Stimulated activated CD4-positive, alpha-beta T cell treated with anti-CD3 and anti-CD28 coated beads, TNF-alpha, amount 100 ng/mL, for 24 hours (primary cell): ENCODE measurements at places on chromosomes 16 and 17.

- peak; percentile 69 for DNase-seq
Measured at GRCh38 chr17:63406689-63407330, 39.3 kb downstream of the CYB561 start.

DNA sequence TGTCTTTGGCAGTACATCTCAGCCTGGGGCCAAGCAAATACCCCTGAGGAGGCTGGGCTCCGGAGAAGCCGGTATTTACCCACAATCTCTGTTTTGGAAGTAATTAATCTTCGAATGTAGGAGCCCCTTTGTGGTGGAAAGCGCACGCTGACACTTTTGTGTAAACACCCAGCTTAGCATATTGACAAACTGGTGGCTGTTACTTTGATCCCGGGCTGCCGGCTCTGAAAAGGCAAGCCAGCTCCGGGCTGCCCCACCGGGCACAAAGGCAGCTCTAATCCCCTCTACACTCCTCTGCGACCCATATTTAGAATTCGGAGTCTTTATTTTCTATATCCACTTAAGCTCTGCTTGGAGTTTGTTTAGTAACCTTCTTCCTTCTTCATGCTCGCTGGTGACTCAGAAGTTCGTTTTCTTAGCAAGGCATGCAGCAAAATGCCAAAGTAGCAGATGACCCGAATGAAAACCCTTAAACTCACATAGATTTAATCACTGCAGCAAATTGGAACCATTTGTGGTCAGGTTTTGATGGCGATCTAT is 144.0 kb upstream of the IRX3 start:
- DNase-seq = no peak

GRCh38 chr17:81244358-81245023 is 5.4 kb downstream of the NDUFAF8 start:
- DNase-seq = no peak

DNA sequence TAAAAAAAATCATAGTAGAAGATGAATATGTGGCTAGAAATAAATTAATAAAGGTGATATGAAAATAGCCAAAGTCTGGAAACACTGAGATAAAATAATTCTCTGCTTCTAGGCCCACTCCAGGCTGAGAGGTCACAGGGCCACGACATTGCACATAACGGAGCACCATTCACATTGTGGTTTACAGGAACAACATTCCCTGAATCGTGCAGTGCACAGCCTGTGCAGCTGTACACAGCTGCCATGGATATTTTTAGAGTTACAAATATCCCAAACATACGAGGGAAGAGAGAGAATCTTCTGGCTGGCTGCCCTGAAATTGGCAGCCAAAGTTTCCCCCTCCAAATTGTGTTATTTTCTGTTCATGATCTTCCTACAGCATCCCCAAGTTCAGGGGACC is 68.8 kb downstream of the GSG1L start:
- no peak for DNase-seq

GRCh38 chr16:21175397-21175796 is 16.9 kb downstream of the LDAF1 start:
- no peak for DNase-seq

DNA sequence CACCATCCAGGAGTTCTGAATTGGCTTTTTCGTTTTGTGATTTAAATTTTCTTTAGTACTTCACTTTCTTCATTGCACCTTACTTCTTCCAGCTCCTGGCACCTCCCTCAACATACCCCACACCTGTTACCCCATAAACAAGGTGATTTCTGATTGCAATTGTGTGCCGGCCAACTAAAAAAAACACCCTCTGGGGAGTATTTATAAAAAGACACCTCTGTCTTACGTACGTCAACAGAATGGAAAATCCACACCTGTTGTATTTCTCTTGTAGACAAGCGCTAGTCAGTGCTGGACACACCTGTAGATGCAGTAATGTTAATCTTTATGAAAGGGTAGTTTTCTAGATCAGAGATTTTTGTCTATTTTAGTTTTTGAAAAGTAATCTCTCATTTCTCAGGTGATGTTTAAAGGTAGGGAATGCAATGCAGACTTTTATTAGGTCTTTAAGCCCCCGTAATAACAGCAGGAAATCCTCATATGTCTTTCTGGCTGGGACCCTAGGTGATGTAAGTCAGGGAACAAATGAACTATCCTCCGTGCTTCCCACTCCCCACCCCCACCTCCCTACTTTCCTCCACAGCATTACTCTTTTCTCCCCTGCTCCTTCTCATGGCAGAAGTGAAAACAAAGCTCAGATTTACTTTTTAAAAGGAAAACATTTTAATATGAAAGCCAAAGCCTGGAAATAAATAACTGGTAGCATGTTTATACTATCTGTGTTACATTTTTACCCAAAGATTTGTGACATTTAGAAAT is 4.2 kb downstream of the MSI2 start:
- no peak for DNase-seq

- no peak for DNase-seq
Measured at GRCh38 chr16:66652661-66653360, 43.7 kb downstream of the CMTM4 start.

GRCh38 chr17:27807567-27808470 is 7.5 kb upstream of the NOS2 start:
- DNase-seq = peak; percentile 27

- DNase-seq = no peak
Measured at GRCh38 chr17:77708049-77708448, 250.5 kb upstream of the TNRC6C start.

DNA sequence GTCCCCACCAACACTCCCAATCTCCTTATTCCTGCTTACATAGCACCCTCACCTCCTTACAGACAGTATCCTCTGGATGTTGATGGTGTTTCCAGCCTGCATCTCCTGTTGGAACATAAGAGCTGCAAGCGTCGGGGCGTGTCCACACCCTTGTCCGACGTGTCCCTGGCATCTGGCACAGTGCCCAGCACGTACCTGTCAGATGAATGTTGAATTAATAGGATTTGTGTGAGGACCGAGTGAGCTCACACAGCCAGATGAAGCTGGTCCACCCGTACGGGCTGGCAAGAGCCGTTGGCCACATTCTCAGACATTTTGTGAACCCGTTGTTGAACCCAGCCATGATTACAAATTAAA is 12.2 kb upstream of the CBX4 start:
- DNase-seq = no peak

DNA sequence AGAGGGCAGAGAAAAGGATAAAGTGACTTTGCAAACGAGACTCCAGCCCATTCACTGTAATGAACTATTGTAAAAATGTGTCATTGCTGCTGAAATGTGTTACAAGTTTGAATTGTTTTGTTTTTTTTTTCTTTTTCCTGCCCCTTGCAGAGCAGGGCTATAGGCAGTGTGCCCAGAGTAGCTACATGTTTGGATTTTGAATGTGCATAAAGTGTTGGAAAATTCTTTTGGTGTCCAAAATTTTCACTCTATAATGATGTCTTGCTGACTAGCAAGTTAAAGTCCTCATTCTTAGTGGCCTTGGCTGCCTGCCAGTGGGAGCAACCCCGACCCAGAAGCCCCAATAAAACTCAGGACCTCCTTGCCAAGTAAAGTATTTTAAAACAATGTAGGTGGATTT is 66.5 kb downstream of the IGF2BP1 start:
- no peak for DNase-seq

GRCh38 chr16:1488619-1489018 is at the start of gene PTX4:
Gene PTX4, minus strand, starts transcription at chr16:1488944. Its CDS starts 35 bp downstream, at chr16:1488909.
- no peak for DNase-seq

- DNase-seq = no peak
Measured at GRCh38 chr16:74738113-74738541, 36.5 kb downstream of the FA2H start.

DNA sequence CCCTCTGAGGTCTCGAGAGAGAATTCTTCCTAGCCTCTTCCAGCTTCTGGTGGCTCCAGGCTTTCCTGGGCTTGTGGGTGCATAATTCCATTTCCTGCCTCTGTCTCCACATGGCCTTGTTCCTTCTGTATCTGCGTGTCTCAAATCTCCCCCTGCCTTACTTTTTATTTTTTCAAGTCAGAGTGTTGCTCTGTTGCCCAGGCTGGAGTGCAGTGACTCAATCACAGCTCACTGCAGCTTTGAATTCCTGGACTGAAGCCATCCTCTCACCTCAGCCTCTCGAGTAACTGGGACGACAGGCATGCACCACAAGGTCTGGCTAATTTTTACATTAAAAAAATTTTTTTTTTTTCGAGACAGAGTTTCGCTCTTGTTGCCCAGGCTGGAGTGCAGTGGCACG is 120.6 kb downstream of the SHISA9 start:
- DNase-seq = no peak

GRCh38 chr16:8569650-8570346 is 20.5 kb downstream of the TMEM114 start:
- no peak for DNase-seq

GRCh38 chr17:721540-721937 is 6.9 kb upstream of the VPS53 start:
- DNase-seq = no peak

GRCh38 chr17:75542728-75543336 is 17.3 kb downstream of the LLGL2 start:
- DNase-seq = no peak

- DNase-seq = no peak
Measured at GRCh38 chr16:57727610-57728009, 8.0 kb upstream of the KATNB1 start.

DNA sequence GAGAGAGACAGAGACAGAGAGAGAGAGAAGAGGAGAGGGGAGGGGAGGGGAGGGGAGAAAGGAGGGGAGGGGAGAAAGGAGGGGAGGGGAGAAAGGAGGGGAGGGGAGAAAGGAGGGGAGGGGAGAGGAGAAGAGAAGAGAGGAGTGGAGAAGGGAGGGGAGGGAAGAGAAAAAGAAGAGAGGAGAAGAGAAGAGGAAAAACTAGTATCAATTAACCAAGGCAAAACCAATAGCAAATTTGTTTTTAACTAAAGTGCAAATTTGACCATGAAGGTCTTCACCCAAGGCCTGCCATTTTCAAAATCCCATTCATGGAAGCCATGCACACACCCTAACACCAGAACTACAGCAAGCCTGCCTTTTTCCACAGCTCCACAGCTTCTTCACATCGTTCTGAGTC is 16.6 kb downstream of the GRIN2A start:
- no peak for DNase-seq

DNA sequence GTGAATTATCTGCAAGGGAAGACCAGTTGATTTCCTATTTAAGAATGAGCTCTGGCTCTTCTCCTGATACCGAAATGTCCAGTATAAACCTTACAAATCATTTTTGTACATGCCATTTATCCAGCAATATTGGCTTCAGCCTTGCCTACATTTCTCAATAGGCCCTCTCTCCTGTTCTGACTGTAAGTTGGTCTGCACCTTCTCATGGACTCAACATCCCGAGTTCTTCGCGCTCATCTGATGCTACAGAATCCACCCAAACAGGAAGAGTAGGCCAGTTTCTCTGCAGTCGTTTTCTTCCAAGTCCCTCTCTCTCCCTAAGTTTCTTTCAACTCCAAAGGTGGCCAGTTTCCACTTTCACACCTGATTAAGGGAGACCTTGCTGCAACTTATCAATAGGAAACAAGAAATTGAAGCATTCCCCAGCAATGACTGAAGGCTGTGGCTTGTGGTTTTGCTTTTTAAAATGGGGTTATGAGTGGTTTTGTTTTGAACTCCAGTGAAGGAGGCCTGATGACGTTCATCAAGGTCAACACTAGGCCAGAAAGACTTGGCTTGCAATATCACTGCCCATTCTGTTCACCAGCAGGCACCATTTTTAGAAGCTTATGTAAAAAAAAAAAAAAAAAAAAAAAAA is 383.0 kb downstream of the MAF start:
- peak; percentile 5 for DNase-seq

DNA sequence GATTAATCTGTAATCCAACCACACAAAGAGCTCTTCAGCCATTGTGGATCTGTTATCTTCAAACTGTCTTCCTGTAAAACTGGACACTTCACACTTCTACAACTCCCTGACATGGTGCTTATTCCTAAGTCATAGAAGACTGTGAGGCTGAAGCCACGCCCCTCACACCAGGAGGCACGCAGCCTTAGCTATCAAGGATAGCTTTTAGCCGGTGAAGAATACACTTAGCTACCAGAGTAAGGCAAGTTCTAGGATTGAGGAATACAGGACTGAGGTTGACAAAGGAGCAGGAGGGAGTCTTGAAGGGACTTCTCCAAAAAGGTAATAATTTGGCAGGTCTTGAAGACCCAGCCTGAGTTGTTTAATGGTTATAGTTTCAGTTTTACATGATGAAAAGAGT is 79.8 kb upstream of the GAS7 start:
- no peak for DNase-seq

DNA sequence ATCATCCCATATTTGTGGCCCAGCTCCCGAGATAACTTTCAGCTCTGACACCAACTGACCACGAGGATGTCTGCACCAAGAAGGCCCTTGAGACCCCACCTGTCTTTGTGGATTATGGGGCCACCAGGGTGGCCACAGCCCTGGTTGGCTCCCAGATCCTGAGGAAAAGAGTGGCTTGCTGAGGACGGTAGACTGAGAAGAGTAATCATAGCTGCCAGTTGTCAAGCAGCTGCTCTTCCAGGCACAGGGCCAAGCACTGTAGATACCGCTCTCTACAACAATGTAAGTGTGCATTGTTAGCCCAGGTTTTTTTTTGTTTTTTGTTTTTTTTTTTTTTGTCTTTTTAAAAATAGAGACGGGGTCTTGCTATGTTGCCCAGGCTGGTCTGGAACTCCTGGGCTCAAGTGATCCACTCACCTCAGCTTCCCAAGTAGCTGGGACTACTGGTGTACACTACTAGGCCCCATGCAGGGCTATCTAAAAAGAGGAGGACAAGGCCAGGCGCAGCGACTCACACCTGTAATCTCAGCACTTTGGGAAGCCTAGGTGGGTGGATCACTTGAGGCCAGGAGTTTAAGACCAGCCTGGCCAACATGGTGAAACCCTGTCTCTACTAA is 9.6 kb downstream of the ZNF205 start:
- no peak for DNase-seq

DNA sequence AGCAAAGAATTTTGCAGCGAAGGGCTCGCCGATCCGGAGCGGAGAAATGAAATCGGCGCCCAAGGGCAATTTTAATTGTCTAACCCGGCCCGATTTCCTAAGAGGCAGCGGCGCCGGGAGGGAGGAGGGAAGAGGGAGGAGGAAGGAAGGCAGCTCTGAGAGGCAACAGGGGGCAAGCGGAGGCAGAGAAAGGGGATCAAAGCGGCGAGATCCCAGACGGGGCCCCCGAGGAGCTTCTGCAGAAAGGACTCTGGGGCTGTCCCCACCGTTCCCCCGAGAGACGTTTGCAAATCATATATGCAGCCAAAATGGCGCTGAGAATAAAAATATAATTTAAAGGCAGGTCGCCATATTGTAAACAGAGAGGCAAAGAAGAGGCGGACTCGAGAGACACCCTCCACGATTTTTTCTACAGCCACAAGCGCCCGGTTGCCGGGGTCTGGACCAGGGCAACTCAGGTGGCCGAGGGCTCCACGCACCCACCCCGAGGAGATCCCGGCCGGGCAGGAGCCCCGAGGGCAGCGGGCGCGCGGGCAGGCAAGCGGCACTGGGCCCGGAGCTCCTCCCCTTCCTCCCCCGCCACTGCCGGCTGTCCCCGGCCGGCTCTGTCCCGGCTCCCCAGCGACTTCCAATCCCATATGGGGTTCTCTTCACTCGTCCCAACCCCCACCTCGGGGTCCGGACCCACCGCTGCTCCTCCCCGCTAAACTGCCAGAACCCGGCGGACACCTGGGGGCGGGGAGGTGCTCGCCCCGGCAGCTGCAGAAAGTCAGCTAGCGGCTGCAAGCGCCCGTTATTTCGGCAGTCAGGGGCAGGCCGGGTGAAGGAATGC is 1.9 kb downstream of the PHF12 start:
- DNase-seq = peak; percentile 48
